ENCODE measurements at places on chromosomes 7 and 10.

DNA sequence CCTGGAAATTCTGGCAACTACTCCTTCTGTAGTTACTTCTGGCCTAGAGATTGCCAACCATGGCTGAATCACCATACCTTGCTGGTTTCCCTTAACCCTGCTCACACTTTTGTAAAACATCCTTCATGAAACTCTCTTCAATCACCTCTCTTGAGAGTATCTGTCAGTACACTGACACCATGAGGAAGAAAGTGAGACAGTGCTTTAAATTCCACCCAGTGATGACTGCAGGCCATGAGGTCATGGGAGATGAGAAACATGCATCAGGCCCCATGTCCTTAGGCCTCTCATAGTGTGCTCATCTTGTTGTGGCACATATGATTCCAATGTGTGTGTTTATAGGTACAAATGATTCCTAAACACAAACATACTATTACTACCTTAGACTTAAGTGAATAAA, 24.6 kb upstream of the NAMPT start:
- no peaks in the 10 kb centered on the region for H3K36me3 ChIP-seq
- DNase-seq = no peak
- no peaks in the 10 kb centered on the region for H3K27me3 ChIP-seq
- H3K4me1 ChIP-seq = no peaks in the 10 kb centered on the region
- H3K4me3 ChIP-seq = no peak overlapping the region

- no peak overlapping the region for H3K4me3 ChIP-seq
- H3K4me1 ChIP-seq = peaks cover 3% of the 10 kb centered on the region
- H3K27me3 ChIP-seq = no peaks in the 10 kb centered on the region
These were observed 553.0 kb downstream of the GRM8 start for GRCh38 chr7:126699707-126700106.

GRCh38 chr7:84249656-84250055, 55.1 kb upstream of the SEMA3A start:
- no peak overlapping the region for H3K27ac ChIP-seq
- H3K4me1 ChIP-seq = no peaks in the 10 kb centered on the region
- H3K4me3 ChIP-seq = no peak overlapping the region
- H3K27me3 ChIP-seq = no peaks in the 10 kb centered on the region
- no peaks in the 10 kb centered on the region for H3K36me3 ChIP-seq
- DNase-seq = no peak

- H3K27me3 ChIP-seq = no peaks in the 10 kb centered on the region
- H3K4me3 ChIP-seq = no peak overlapping the region
- no peaks in the 10 kb centered on the region for H3K36me3 ChIP-seq
These were observed 175.0 kb downstream of the REEP3 start for GRCh38 chr10:63696205-63696604.

- H3K27ac ChIP-seq = peak overlapping the region; percentile 45
- DNase-seq = peak; percentile 95
- peaks cover 13% of the 10 kb centered on the region for H3K4me1 ChIP-seq
- H3K27me3 ChIP-seq = no peaks in the 10 kb centered on the region
- H3K36me3 ChIP-seq = no peaks in the 10 kb centered on the region
These were observed 86.8 kb upstream of the STEAP1B start for GRCh38 chr7:22586786-22587140.

GRCh38 chr7:1548438-1548831, 7.6 kb downstream of the TMEM184A start:
- no peaks in the 10 kb centered on the region for H3K27me3 ChIP-seq
- no peak overlapping the region for H3K4me3 ChIP-seq
- no peaks in the 10 kb centered on the region for H3K36me3 ChIP-seq
- H3K27ac ChIP-seq = no peak overlapping the region
- no peak for DNase-seq

- no peaks in the 10 kb centered on the region for H3K36me3 ChIP-seq
- H3K27ac ChIP-seq = no peak overlapping the region
- no peak overlapping the region for H3K4me3 ChIP-seq
- no peaks in the 10 kb centered on the region for H3K27me3 ChIP-seq
- H3K4me1 ChIP-seq = no peaks in the 10 kb centered on the region
These were observed 3.4 kb upstream of the PNPLA8 start for GRCh38 chr7:108529341-108529740.

GRCh38 chr10:110460111-110460809, 37.4 kb upstream of the DUSP5 start:
- no peak for DNase-seq
- H3K27me3 ChIP-seq = no peaks in the 10 kb centered on the region
- no peaks in the 10 kb centered on the region for H3K36me3 ChIP-seq

DNA sequence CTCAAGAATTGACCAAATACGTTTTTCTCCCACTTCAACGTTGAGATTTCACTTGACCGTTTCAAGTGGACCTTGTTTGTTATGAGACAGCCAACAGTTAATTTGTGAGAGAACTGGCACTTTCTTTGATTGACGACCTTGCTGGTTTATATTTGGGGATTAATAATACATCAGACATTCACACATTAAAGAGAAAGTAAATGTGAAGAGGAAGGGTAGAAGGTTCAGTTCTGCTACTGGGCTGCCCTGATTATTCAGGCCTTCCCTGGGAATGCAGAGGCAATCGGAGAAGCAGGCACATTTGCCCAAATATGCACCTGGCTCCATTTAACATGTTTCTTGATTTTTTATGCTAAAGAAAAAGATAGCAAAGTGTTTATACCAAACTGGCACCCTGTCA, 114.1 kb downstream of the POU6F2 start:
- H3K4me1 ChIP-seq = no peaks in the 10 kb centered on the region
- no peak overlapping the region for H3K27ac ChIP-seq
- no peak overlapping the region for H3K4me3 ChIP-seq
- no peaks in the 10 kb centered on the region for H3K27me3 ChIP-seq
- no peak for DNase-seq
- no peaks in the 10 kb centered on the region for H3K36me3 ChIP-seq

DNA sequence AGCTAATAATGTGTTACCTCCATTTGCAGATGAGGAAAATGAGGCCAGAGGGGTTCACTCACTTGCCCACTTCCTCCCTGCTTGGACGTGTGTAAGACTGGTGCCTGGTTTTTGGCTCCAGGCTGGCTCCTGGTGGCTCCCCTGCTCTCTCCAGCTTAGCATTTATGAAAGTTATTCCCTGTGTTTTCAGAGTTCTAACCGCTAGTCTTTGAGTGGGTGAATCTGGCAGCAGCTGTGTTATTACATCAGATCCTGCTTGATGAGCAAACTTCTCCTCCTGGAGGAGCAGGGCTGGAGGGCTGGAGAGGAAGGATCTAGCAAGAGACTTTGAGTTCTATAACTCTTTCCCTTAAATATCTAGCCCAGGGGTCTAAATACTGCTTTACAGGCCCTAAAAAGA, 80.9 kb upstream of the AGBL3 start:
- DNase-seq = no peak
- H3K27me3 ChIP-seq = no peaks in the 10 kb centered on the region
- H3K4me1 ChIP-seq = no peaks in the 10 kb centered on the region
- no peak overlapping the region for H3K4me3 ChIP-seq

GRCh38 chr10:18222866-18223265, 82.6 kb downstream of the CACNB2 start:
- H3K36me3 ChIP-seq = no peaks in the 10 kb centered on the region
- no peaks in the 10 kb centered on the region for H3K27me3 ChIP-seq
- DNase-seq = no peak
- H3K4me3 ChIP-seq = no peak overlapping the region

- peak; percentile 64 for DNase-seq
- H3K36me3 ChIP-seq = no peaks in the 10 kb centered on the region
- no peaks in the 10 kb centered on the region for H3K27me3 ChIP-seq
- no peak overlapping the region for H3K4me3 ChIP-seq
- no peak overlapping the region for H3K27ac ChIP-seq
- peaks cover 10% of the 10 kb centered on the region for H3K4me1 ChIP-seq
These were observed 55.0 kb downstream of the PKD1L1 start for GRCh38 chr7:47893238-47893637.

GRCh38 chr10:11898033-11898371, 74.8 kb downstream of the PROSER2 start:
- H3K36me3 ChIP-seq = no peaks in the 10 kb centered on the region
- H3K27me3 ChIP-seq = no peaks in the 10 kb centered on the region
- no peak for DNase-seq
- peak overlapping the region; percentile 59 for H3K27ac ChIP-seq

GRCh38 chr7:82839555-82839954, 323.1 kb downstream of the PCLO start:
- peak; percentile 11 for DNase-seq
- H3K4me1 ChIP-seq = no peaks in the 10 kb centered on the region
- H3K36me3 ChIP-seq = no peaks in the 10 kb centered on the region
- no peak overlapping the region for H3K4me3 ChIP-seq

DNA sequence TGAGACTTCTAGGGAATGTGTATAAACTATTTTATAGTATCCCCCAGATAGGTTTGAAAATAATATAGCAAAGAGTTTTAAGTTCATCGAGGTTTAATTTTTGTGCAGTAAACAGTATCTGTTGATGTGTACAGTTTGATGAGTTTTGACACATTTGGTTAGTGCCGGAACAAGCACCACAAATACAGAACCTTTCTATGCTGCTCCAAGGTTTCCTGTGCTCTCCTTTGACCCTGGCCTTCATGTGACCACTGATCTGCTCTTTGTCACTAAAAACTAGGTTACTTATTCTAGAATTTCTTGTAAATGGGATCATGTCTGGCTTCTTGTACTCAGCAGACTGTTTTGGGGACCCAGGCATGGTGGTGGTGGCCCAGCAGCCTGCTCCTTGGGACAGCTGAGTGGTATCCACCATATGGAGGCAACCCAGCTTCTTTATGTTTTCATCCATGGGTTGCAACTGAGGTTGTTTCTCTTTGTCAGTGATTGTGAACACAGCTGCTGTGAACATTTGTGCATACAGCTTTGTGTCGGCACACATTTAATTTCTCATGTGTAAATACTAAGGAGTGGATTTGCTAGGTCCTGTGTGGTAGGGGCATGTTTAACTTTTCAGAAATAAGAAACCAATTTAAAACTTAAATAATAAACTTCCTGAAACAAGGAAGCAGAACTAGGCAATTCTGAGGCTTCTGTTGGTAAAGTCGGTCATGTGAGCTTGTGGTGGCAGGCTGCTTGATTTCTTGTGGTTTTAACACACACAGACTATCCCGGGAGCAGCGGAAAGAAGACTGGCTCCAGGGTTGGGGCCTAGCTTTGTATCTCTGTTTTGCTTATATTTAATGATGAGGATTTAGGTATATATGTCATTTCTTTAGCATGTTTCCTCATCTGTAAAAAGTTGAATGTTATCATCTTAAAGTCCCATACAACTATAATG, 219.4 kb downstream of the ABCA13 start:
- no peaks in the 10 kb centered on the region for H3K27me3 ChIP-seq
- no peaks in the 10 kb centered on the region for H3K36me3 ChIP-seq
- H3K27ac ChIP-seq = no peak overlapping the region
- no peaks in the 10 kb centered on the region for H3K4me1 ChIP-seq

DNA sequence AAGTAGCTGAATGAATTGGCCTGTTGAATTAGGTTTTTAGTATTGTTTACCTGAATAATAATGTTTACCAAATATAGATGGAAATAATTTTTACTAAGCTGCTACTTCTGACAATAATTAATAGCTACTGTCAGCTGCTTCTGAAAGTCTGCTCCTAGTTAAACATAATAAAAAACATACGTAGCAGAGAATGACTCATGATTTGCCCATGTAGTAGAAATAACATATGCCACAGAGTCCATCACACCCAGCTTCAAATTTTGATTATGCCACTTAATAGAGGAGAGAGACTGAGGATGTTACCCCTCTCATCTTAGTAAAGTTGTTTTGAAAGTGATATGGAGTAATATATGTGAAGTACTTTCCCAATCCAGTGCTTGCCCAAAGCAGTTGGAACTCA, 57.6 kb upstream of the MDFIC start:
- DNase-seq = no peak
- H3K27ac ChIP-seq = no peak overlapping the region
- no peaks in the 10 kb centered on the region for H3K27me3 ChIP-seq
- H3K4me3 ChIP-seq = no peak overlapping the region
- H3K4me1 ChIP-seq = no peaks in the 10 kb centered on the region

DNA sequence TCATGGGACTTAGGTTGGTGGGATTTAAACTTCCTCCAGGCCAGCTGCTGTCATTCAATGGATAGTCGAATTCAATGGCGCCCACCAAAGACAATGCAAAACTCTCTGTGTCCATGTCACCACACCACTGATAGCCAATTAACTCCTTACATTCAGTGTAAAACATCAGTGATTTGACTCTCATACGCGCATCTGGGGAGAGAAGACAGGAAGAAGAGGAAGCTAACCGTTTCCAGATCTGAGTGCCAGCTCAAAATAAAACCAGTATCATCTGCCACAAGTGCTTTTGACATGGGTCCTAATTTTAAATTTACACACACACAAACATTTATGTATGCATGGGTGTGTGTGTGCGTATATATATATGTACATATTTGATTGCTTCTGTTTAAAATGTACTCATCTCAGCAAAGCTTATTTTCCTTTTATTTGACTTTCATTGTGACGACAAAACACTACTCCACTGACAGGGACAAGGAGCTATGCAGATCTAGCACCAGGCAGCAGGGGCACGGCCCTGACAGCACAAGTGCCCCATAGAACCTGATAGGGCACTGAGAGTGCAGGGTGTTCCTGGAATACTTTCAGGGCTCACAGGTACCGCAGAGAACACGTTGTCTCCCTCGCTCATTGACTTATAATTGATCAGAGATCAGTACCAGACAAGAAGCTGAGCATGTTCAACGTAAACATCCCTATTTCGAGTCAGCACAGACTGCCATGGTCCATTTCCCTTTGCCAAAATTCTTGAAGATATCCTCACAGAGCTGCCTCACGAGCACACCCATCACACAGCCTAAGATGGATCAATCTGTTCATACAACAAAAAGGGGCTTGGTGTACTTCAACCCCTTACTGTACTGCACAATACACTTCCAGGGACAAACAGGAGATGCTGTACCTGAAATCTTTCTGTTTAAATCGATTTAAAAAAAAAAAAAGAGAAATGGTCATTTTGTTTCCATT, 176.1 kb downstream of the COBL start:
- no peak for DNase-seq
- no peak overlapping the region for H3K27ac ChIP-seq
- H3K36me3 ChIP-seq = no peaks in the 10 kb centered on the region

- no peak overlapping the region for H3K27ac ChIP-seq
- peaks cover 3% of the 10 kb centered on the region for H3K4me1 ChIP-seq
- H3K27me3 ChIP-seq = no peaks in the 10 kb centered on the region
- H3K36me3 ChIP-seq = no peaks in the 10 kb centered on the region
- H3K4me3 ChIP-seq = peak overlapping the region; percentile 9
- DNase-seq = no peak
These were observed 1.1 kb downstream of the RHOBTB1 start for GRCh38 chr10:60942788-60943315.

GRCh38 chr10:20105931-20106330, 289.7 kb downstream of the PLXDC2 start:
- H3K36me3 ChIP-seq = no peaks in the 10 kb centered on the region
- DNase-seq = no peak
- no peak overlapping the region for H3K27ac ChIP-seq
- no peaks in the 10 kb centered on the region for H3K4me1 ChIP-seq

DNA sequence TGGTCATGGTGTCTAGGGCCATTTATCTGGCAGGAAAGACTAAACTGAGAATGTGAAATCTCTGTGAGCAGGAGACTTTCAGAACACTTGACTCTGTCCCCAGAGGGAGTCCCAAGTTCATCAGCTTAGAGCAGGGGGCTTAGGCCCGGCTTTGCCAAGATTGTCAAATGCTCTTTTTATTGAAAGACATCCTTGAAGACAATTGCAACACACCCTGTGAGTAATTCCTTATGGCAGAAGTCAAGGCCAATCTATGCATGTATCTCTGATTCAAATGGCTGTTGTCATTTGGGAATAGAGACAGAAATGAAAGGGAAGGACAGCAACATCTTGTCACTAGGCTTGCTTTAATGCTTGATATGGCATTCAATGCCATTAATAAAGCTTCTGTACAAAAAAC, 33.7 kb downstream of the BAMBI start:
- no peak overlapping the region for H3K27ac ChIP-seq
- H3K36me3 ChIP-seq = no peaks in the 10 kb centered on the region
- no peak overlapping the region for H3K4me3 ChIP-seq
- H3K27me3 ChIP-seq = no peaks in the 10 kb centered on the region
- H3K4me1 ChIP-seq = no peaks in the 10 kb centered on the region

Data from mesendoderm (in vitro differentiated cells).